ENCODE measurements at places on chromosomes 13 and 19.

DNA sequence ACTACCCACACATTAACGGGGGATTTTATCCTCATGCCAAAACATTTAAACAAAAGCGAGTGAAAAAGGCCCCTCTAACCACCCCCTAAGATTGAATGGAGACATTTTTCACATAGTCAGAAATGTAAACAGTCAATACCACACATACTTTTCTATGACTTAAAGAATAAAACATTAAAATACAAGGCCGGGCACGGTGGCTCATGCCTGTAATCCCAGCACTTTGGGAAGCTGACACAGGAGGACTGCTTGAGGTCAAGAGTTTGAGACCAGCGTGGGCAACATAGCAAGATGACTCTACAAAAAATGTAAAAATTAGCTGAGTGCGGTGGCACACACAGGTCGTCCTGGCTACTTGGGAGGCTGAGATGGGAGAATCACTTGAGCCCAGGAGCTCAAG lies 47.3 kb downstream of the MPHOSPH8 start:
- no peak for DNase-seq

DNA sequence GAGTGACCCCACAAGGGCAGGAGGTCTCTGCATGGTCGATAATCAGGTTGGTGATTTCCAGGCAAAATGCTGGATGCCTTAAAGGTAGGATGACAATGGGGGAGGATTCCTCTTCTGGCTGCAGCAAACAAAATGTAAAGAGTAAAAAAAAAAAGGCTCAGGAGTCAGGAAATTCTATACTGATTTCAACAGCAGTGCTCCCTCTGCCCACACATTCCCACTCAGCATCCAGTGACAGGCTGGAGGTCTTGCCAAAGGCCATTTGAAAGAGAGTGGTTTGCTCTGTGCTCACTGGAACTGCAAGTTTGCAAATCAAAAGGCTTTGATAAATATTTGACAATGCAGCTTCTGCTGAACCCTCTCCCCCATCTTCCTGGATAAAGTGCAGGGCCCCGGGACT lies 135.4 kb downstream of the TNFRSF19 start:
- no peak for DNase-seq

DNA sequence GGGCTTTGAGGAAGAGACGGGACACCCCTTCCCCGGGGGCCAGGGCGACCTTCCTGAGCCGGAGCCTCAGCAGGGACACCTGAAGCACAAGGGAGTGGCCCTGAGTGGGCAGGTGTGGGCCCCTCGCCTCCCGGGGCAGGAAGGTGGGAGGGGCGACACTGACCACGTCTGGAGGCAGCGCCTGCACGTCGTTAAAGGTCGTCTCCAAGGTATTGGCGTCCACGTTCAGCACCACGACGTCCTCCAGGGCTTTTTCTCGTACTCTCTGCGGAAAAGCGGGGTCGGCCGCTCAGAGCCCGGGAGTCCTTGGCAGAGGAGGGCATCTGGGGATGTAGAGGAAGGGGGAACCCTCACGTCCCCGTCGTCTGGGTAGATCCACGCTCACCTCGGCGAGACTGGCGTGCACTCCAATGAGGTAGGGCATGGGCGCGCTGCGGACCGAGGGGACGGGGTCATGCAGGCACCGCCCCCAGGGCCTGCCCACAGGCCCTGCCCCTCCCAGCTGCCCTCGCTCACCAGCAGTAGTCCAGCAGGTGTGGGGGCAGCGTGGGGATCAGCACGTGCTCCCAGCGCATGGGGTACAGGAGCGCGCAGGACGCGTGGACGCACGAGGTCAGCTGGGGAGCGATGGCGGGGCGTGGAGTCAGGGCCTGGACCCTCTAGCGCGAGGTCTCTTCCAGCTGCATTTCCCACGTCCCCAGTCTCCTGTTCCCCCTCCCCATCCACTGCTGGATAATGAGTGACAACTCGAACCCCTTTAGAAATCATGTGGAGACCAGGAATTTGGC lies 6.1 kb downstream of the DENND1C start:
- DNase-seq = no peak

DNA sequence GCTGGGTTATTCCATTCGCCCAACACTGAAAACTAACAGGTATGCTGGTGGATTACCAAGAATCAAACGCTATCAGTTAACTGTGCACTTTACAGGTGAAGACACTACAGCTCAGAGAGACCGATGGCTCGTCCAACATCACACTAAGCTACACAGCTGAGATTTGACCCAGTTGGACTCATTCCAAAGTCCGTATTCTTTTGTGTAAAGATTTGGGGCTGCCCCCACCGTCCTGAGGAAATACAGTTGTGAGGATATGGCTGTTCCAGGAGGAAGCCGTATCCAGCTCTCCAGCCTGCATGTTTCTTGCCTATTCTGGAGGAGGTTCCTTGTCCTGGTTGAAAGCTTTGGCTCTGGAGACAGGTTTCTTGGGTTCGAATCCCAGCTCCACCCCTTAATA lies 4.2 kb downstream of the ZSCAN5A start:
- DNase-seq = no peak

- DNase-seq = no peak
Observed at GRCh38 chr19:43476606-43477005, 11.2 kb upstream of the LYPD3 start.

DNA sequence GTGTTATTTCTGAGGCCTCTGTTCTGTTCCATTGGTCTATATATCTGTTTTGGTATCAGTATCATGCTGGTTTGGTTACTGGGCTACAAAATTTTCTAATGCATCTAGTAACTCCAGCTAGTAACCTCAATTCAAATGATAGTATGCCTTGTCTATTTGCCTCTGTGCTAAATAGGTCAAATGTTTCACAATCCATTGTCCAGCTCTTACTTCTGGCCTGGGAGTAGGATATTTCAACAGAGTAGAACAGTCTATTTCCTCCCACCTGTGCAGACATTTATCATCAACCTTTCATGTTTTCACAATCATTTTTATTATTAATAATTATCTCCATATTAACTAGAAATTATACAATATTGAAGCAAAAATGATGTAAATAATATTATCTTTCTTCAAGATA lies 18.1 kb upstream of the NDFIP2 start:
- no peak for DNase-seq

DNA sequence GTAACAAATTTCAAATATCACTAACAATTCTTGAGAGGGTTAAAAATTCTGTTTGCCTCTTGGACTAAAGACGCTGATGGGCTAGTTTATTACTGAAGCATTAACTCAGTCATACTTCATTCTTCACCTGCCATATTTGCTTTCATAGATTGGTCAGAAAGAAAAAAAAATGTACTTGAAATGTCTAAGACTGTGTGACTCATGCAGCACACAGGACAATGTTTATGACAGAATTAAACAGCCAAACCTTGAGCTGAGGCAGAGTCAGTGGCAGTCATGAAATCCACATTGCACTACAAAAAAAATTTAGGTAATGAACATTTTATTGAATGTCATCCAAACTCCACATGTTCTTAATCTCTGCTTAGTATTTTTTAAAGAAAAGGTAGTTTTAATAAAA lies 135.6 kb downstream of the PRR20E start:
- no peak for DNase-seq

- DNase-seq = no peak
Observed at GRCh38 chr13:32504263-32504662, 34.3 kb downstream of the N4BP2L2 start.

GRCh38 chr13:36769126-36769525 lies 49.9 kb upstream of the RFXAP start:
- no peak for DNase-seq

- no peak for DNase-seq
Observed at GRCh38 chr19:42497492-42498168, 30.7 kb downstream of the CEACAM1 start.

- no peak for DNase-seq
Observed at GRCh38 chr13:21528616-21529015, 69.5 kb upstream of the ZDHHC20 start.

DNA sequence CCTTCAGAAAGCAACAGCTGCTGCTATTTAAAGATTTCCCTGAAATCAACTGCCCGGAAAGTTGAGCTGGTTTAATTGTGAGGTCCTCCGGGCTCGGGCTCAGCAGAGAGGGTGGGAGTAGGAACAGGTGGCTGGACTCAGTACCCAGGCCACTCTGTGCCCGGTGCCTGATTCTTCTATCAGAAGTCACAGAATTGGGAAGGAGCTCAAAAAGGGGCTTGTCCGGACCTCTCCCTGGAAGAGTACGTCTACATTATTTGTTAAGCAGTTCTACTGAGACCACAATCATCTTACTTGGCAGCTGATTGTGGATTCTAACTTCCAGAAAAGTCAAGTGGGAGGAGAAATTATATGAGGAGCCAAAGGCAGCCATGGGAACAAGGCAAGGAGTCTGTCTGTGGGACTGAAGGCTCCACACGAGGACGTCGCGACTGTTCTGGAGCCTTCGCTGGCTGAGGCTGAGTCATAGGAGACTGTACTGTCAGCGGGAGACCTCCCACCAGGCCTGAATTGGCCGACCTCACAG lies 91.7 kb upstream of the ANKRD10 start:
- DNase-seq = no peak

DNA sequence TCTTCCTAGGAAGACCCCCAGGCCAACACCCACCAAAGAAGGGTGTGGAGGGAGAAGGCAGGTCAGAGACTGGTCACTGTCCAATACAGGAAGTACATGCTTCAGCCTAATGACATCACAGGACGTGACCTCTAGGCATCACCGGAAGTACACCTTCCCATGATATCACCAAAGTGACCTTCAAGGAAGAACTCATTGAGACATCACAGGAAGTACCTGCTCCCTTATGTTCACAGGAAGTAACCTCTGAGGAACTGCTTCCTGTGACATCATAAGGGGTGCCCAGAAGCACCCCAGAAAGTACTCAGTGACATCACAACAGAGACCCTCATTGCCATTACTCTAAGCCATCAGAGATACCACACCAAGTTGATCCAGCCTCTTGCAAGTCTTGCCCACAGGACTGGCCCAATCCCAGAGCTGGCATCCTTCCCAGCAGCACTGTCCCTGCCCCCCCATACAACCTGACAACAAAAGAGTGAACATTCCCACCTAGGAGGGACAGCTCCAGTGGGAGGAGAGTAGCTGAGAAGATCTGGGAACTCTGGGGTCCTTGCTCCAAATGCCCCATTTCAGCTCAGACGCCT lies 24.2 kb upstream of the NANOS2 start:
- no peak for DNase-seq

DNA sequence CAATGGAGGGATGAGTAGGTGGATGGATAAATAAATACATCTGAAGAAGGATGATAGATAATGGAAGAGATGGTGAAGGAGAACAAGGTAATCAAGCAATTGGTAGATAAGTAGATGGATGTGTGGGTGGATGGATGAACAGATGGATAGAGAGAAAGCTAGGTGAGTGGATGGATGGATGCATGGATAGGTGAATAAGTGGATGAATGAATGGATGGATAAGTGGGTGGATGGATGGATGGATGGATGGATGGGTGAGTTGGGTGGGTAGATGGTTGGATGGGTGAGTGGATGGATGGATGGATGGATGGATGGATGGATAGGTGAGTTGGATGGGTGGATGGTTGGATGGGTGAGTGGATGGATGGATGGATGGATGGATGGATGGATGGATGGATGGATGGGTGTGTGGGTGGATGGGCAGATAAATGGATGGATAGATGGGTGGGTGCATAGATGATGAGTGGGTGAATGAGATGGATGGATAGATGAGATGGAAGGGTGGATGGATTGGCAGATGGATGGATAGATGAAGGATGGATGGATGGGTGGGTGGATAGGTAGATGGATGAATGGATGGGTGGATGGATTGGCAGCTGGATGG lies 6.3 kb downstream of the SEMA6B start:
- DNase-seq = no peak

DNA sequence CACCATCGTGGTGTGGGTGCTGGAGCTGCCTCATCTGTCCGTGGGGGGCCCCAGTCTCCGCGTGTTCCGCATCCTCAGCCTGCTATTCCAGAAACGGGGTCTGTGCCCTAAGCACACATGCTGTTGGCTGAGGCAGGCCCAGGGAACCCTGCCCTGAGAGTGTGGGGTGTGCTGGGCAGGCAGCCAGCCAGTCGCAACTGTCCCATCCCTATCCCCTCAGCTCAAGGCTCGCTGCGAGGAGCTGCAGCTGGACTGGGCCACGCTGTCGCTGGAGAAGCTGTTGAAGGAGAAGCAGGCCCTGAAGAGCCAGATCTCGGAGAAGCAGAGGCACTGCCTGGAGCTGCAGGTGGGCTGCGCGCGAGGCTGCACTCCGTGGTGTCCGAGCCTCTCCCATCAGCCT lies 21.9 kb downstream of the PLEKHJ1 start:
- no peak for DNase-seq

DNA sequence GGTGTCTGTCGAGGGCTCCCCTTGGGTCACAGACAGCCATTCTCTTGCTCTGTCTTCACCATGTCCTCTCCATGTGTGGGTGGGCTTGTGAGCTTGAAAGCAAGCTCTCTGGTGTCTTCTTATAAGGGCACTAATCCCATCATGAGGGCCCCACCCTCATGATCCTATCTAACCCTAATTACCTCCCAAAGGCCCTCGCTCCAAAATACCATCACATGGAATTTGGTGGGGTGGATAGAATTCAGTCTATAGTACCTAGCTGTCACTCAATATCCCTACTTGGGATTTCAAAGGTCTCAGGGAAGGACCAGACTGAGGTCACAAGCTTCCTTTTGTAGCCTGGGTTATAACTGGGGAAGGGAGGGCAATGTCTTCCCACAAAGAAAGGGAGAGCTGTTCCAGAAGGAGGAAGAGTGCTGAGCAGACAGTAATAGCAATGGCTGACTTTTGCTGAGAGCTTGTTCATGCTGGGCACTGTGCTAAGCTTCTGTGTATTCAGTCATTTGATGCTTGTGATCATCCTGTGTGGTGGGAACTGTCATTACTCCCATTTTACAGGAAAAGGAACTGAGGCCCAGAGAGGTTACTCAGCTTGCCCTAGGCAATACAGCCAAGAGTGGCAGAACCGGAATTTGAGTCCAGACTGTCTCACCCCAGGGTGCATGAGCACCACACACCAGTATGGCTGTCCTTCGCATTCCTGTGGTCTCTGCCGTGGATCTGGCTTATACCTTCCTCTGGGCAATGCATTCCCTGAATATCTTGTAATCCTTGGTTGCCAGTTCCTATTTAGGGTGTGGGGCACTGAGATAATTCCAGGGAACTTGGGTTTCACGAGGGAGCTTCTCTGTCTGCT lies 8.2 kb downstream of the FXYD5 start:
- DNase-seq = no peak

GRCh38 chr13:28574617-28575142 lies 79.8 kb upstream of the FLT1 start:
- no peak for DNase-seq

- DNase-seq = no peak
Observed at GRCh38 chr13:75256922-75257321, 225.0 kb downstream of the TBC1D4 start.

DNA sequence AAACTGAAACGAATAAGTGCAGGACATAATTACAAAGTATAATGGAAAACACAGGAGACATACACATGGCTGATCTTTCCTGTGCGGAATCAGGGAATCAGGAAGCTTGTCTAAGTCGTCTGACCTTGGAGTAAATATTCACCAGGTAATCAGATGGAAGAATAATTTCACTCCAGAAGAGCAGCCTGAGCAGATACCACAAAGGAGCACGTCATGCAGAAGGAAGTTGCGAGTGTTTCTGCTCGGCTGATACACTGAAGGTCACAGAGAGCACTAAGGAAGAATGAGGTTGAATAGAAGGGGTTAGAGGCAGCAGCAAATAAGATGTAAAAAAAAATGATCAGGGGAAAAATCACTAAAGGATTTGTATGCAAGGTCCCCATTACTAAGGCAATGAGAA lies 122.3 kb upstream of the GPC6 start:
- DNase-seq = no peak

GRCh38 chr19:32771596-32771995 lies 52.0 kb downstream of the TDRD12 start:
- no peak for DNase-seq

GRCh38 chr13:41546372-41547190 lies 89.2 kb downstream of the RGCC start:
- DNase-seq = no peak
